ENCODE measurements at places on chromosomes 12 and 14.

DNA sequence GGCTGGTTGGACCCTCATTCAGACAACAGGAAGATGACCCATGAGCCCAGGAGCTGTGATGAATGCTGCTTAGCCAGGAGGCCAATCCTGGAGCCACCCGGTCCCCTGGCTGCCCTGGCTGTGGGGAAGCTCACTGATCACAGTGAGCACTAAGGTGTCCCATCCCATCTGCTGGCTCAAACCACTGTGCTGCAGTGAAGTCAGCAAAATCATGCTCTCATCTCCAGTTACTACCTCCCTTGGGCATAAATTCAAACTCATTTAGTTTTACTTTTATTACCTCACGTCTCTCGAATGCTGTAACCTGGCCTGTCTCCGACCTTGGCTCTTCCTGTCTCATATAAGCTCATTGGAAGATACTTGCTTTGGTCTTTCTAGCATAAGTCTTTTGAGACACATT, 112.4 kb downstream of the APAF1 start:
- DNase-seq = no peak

DNA sequence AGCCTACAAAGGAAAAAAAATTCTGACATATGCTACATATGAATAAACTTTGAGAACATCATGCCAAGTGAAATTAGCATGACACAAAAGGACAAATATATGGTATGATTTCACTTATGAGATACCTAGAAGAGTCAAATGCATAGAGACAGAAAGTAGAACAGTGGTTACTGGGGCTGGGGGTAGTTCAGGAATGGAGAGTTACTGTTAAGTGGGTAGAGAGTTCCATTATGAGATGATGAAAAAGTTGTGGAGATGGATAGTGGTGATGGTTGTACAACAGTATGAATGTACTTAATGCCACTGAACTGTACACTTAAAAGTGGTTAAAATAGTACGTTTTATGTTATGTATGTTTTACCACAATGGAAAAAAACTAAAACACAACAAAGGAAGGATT, 92.3 kb downstream of the SCAF11 start:
- DNase-seq = no peak

DNA sequence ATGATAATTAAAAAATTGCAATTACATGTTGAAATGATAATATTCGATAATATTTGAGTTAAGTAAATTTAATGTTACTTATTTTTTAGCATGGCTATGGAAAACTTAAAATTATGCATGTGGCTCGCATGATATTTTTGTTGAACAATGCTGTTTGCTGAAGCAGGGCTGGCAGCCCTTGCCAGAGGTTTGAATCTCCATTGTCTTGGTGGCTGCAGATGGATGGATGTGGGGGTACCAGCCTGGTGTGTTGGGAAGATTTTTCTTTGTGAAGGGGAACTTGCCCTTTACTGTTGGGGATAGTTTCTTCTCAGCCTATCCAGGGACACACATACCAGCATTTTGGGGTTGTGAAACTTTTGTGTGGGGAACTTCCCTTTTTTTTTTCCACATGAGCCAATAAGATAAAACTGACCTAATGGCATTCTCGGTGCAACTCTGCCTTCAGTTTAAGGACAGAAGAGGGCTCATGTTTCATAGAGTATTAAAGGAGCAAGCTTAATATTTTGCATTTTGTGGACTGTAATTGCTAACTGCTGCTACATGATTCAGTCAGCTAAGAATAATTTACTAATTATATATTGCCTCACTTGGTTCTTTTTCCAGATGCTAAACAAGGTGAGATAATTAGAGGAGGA, 8.8 kb downstream of the RASSF3 start:
- DNase-seq = no peak

- no peak for DNase-seq
Observed at GRCh38 chr14:36057452-36058116, 118.9 kb downstream of the PTCSC3 start.

GRCh38 chr12:55707841-55708694, at the start of gene ITGA7:
TSS of gene ITGA7 (minus strand) at chr12:55707904. CDS start at chr12:55707682, 222 bp downstream.
- peak; percentile 84 for DNase-seq

GRCh38 chr12:81617915-81618314, 141.2 kb downstream of the PPFIA2 start:
- no peak for DNase-seq

Data from HTR-8/SVneo (cell line).